WTC11 (cell line): ENCODE measurements at places on chromosomes 6 and 20.

DNA sequence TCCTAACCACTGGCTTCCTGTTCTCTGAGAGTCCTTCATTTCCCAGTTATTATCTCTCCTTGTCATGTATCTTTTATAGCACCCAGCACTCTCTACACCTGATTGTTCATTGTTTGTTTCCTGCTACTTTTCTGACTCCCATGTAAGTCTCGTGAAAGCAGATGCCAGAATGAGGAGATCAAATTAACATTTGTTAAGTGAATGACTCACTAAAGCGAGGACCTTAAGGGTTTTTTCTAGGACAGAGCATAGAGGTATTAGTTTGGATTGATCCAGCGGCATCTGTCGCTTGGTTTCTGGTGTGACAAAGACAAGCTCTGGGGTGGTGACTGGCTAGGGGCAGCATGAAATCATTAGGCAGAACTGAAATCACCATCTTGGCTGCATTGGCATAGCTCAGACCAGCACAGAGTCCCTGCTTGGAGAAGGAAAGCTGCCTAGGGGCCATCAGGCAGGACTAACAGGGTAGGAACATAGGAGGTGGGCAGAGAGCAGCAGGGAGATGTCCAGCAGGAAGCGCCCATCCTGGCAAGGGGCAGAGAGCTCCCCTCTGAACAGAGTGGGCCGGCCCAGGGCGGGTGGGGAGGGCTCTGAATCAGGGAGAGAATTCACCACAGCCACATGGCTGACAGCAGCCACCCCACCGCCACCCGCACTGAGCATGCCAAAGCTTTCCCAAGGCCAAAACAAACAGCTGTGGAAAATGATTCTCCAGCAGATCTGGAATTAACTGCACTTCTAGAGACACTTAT lies 97.1 kb upstream of the CEP85L start:
- no peak overlapping the region for H3K4me3 ChIP-seq
- H3K4me1 ChIP-seq: peaks cover 28% of the 10 kb centered on the region
- no peaks in the 10 kb centered on the region for H3K27me3 ChIP-seq
- H3K36me3 ChIP-seq: no peaks in the 10 kb centered on the region
- peak; percentile 43 for DNase-seq
- H3K27ac ChIP-seq: peak overlapping the region; percentile 71

- H3K4me1 ChIP-seq: peaks cover 5% of the 10 kb centered on the region
- H3K4me3 ChIP-seq: no peak overlapping the region
- no peaks in the 10 kb centered on the region for H3K36me3 ChIP-seq
- DNase-seq: no peak
- H3K27me3 ChIP-seq: no peaks in the 10 kb centered on the region
These were observed 1193.0 kb upstream of the CITED2 start for GRCh38 chr6:140567466-140567865.

DNA sequence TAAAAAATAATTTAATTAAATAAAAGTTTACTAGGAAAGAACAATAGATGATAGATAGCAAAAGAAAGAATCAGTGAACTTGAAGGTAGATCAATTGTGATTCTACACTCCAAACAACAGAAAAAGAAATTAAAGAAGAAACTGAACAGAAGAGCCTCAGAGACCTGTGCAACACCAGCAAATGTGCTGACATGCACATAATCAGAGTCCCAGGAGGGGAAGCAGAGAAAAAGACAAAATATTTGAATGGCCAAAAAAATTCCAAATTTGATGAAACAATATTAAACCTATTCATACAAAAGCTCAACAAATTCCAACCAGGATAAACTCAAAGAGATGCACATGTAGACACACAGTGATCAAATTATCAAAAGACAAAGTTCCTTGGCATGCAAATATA lies 267.5 kb upstream of the OPRM1 start:
- no peaks in the 10 kb centered on the region for H3K27me3 ChIP-seq
- no peaks in the 10 kb centered on the region for H3K36me3 ChIP-seq
- H3K4me3 ChIP-seq: no peak overlapping the region
- DNase-seq: no peak
- no peak overlapping the region for H3K27ac ChIP-seq
- H3K4me1 ChIP-seq: peaks cover 8% of the 10 kb centered on the region

DNA sequence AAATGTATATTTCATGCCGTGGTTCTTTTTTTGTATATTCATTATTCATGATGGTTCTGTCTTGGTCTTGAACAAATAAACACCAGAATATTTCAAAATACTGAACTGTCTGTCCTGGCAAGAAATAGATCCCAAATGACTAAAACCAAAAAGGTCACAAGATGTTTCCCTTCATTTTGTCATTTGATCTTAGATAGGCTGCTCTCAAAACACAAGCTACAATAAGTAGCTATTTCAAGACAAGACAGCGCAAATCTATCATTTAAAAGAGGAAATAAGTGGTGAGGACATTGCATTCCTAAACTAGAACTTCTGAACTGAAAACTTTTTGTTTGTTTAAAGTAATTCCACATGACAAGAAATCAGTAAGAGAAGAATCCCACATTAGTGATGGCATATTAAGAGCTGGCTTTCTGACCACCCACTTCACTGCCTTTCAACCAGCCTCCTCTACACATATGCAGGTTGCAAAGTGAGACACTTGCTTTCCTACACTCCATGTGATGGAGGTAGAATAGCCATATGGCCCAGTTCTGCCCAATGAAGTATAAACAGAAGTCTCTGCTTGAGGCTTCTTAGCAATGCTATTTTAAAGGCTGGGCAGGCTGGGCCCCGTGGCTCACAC lies 54.4 kb upstream of the CCDC28A start:
- H3K4me3 ChIP-seq: no peak overlapping the region
- H3K27ac ChIP-seq: no peak overlapping the region
- peaks cover 12% of the 10 kb centered on the region; the same call in 1 of the 2 replicates for H3K36me3 ChIP-seq

GRCh38 chr6:90197854-90198496 lies 98.7 kb downstream of the BACH2 start:
- no peak overlapping the region for H3K27ac ChIP-seq
- H3K36me3 ChIP-seq: peaks cover 23% of the 10 kb centered on the region
- peaks cover 6% of the 10 kb centered on the region; the same call in 1 of the 2 replicates for H3K4me1 ChIP-seq
- H3K27me3 ChIP-seq: no peaks in the 10 kb centered on the region; the same call in 1 of the 2 replicates
- no peak for DNase-seq
- no peak overlapping the region for H3K4me3 ChIP-seq

- no peak overlapping the region for H3K27ac ChIP-seq
- peaks cover 36% of the 10 kb centered on the region for H3K4me1 ChIP-seq
- H3K27me3 ChIP-seq: no peaks in the 10 kb centered on the region; the same call in 1 of the 2 replicates
- H3K4me3 ChIP-seq: no peak overlapping the region
- no peaks in the 10 kb centered on the region for H3K36me3 ChIP-seq
- no peak for DNase-seq
These were observed 76.2 kb upstream of the FRMD1 start for GRCh38 chr6:168155193-168155592.

DNA sequence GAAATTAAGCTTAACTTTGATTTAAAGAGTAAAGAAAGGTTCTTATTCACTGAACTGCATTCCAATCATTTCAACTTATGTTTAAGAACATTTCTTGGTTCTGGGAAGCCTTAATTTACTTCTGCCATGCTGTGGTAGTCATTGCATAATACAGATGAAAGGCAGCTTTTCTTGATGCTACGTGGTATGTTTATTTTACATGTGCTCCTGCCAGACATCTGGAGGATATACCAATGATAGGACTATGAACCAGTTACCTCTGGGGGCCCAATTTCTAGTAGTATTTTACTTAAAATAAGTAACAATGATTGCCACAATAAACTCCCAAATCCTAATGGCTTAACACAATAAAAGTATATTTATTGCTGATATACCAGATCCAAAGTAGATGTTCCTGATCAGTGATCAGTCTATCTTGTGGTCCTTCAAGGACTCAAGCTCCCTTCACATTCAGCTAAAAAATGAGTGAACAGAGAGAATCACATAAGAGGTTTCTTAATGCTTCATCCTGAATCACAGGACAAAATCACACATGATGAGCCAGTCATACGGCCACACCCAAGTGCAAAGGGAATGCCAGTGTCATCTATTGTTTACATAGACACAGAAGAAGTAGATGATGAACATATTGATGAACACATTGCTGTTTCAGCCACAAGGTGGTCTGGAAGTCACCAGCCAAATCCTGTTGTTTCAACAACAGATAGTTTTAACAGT lies 56.5 kb upstream of the CCN2 start:
- peaks cover 29% of the 10 kb centered on the region for H3K36me3 ChIP-seq
- H3K4me1 ChIP-seq: peaks cover 16% of the 10 kb centered on the region
- no peak for DNase-seq
- no peak overlapping the region for H3K27ac ChIP-seq
- no peak overlapping the region for H3K4me3 ChIP-seq

DNA sequence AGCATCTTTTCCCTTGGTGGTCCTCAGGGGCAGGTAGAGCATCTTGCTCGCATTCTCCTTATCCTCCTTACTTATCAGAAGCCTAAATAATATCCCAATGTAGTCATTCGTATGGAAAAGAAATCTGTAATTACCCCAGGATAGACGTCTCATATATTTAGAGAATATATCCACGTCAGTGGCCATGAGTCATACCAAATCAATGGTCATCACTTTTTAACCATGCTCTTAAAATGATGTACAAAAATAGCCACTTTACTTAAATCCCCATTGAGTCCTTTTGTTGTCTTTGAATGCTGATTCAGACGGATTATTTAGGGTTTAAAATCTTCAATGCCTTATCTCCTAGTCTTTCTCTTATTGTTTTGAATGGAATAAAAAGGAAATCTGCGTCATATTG lies 231.7 kb upstream of the STXBP5 start:
- H3K4me1 ChIP-seq: no peaks in the 10 kb centered on the region
- no peak overlapping the region for H3K27ac ChIP-seq
- no peak overlapping the region for H3K4me3 ChIP-seq
- no peaks in the 10 kb centered on the region for H3K36me3 ChIP-seq
- no peaks in the 10 kb centered on the region for H3K27me3 ChIP-seq
- DNase-seq: no peak

GRCh38 chr6:125812394-125813292 lies 21.9 kb downstream of the NCOA7 start:
- H3K27ac ChIP-seq: no peak overlapping the region
- DNase-seq: no peak
- H3K36me3 ChIP-seq: no peaks in the 10 kb centered on the region

DNA sequence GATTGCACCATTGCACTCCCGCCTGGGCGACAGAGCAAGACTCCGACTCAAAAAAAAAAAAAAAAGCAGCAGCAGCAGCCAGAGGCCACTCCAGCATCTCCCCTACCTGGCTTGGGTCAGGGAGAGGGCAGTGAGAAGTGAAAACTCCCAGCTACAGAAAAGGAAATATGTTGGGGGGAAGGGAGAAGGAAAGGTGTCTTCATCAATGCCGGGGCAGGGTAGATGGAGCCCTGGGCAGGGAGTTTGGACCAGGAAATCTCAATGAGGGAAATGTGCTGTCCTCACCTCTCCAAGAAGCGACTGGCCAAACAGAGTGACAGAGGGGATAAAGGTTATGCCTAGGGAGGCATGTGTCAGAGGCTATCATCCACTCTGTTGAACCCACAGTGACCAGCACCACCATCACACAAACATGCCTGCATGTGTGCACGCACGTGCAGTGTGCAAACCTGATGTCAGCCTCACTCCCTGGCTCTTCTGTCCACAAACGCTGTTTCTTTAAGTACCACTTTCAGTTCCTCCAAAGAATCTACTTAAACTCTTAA lies 887 bp upstream of the AIF1 start:
- H3K27me3 ChIP-seq: peaks cover 6% of the 10 kb centered on the region; the same call in 1 of the 2 replicates
- DNase-seq: no peak
- H3K4me3 ChIP-seq: no peak overlapping the region
- peaks cover 29% of the 10 kb centered on the region for H3K4me1 ChIP-seq
- H3K36me3 ChIP-seq: no peaks in the 10 kb centered on the region

- H3K27me3 ChIP-seq: no peaks in the 10 kb centered on the region
- H3K4me3 ChIP-seq: no peak overlapping the region
- H3K27ac ChIP-seq: no peak overlapping the region
- H3K36me3 ChIP-seq: no peaks in the 10 kb centered on the region
- DNase-seq: no peak
These were observed 126.8 kb upstream of the SLC35B3 start for GRCh38 chr6:8562125-8562524.

DNA sequence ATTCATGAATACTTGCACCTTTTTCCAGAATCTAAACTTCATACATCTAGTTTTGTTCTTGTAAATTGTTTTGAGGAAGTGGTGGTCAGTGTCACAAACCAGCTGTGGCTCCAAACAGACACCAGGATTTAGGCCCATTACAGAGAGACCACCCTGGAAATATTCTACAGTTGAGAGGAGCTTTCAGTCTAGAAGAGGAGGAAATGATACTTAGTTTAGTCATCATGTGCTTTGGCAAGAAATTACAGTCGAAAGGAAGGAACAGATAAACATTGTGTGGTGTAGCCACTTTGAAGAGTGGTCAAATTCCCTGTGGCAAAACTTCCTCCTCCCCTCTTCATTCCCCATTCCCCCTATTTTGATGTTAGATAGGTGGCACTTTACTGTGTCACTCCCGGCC lies 15.7 kb downstream of the DCBLD1 start:
- DNase-seq: no peak
- no peaks in the 10 kb centered on the region for H3K4me1 ChIP-seq
- no peak overlapping the region for H3K27ac ChIP-seq

- H3K4me1 ChIP-seq: no peaks in the 10 kb centered on the region
- H3K36me3 ChIP-seq: peaks cover 69% of the 10 kb centered on the region
- peaks cover 3% of the 10 kb centered on the region; the same call in 1 of the 2 replicates for H3K27me3 ChIP-seq
These were observed 92.7 kb downstream of the AGPAT4 start for GRCh38 chr6:161181121-161181520.

GRCh38 chr20:23294166-23294565 lies 56.4 kb upstream of the NXT1 start:
- H3K27me3 ChIP-seq: no peaks in the 10 kb centered on the region; the same call in 1 of the 2 replicates
- no peaks in the 10 kb centered on the region for H3K36me3 ChIP-seq
- no peak overlapping the region for H3K4me3 ChIP-seq
- peaks cover 17% of the 10 kb centered on the region for H3K4me1 ChIP-seq

DNA sequence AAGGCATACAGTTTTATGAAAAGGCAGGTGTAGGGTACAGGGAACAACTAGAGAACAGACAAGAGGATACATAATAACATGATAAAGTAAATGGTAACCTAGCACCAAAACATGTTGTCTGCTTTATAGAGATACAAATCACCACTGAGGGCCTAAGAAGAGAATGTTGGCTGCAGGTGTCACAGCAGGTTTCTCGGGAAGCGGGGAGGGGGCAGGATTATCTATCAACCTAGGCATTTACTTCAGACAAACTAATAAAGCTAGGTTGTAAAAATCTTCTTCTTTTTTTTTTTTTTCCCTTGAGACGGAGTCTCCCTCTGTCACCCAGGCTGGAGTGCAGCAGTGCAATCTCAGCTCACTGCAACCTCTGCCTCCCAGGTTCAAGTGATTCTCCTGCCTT lies 22.7 kb downstream of the PIM1 start:
- H3K36me3 ChIP-seq: no peaks in the 10 kb centered on the region
- no peak for DNase-seq
- H3K4me3 ChIP-seq: no peak overlapping the region
- no peak overlapping the region for H3K27ac ChIP-seq

DNA sequence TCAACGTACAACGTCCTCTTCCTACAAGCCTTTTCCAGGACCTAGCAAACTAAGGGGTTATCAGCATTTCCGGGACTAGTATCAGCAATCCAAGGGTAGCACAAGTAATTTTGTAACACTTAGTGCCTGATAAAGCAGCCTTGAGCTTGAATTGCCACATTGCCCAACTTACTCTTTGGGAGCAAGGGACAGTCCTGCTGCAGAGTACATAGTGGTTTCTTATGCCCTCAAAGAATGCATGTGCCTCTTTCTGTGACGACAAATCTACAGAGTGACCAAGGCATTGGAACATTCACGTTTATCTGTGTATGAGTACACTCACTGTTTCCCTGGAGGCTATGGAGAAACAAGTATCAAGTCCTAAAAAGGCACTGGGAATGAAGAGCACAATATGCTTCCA lies 3.2 kb upstream of the ID4 start:
- H3K36me3 ChIP-seq: no peaks in the 10 kb centered on the region
- DNase-seq: no peak
- peaks cover 12% of the 10 kb centered on the region; the same call in 1 of the 2 replicates for H3K4me1 ChIP-seq
